ENCODE measurements at places on chromosomes 5 and 9.

GRCh38 chr5:16585041-16585667 lies 31.6 kb downstream of the RETREG1 start:
- no peak for DNase-seq

- DNase-seq, result no peak
Observed at GRCh38 chr9:117722108-117722761, 18.0 kb downstream of the TLR4 start.

DNA sequence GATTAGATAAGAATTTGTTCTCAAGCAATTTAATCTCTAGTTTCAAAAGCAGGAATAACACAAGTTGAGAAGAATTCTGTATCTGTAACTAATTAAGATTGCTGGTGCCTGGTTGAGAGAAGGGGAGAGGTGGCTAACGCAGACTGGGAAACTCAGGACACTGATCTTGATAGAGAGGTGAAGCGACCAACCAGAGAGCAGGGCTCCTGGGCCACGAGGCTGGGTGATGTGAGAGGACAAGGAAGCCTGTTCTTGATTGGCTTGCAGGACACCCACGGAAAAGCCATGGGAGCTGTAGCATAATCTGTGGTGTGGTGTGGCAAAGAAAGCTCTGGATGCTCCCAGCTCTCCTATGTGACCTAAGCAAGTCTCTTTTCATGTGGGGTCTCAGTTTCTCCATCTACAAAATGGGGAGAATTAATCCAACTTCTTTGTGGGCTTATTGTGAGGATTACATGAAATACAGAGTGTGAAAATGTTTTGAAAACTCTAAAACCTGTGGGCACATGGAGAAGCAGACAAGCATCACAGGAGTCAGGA lies 594.1 kb upstream of the BRINP1 start:
- DNase-seq, result no peak

GRCh38 chr5:175814691-175815090 lies 56.7 kb upstream of the CPLX2 start:
- no peak for DNase-seq

DNA sequence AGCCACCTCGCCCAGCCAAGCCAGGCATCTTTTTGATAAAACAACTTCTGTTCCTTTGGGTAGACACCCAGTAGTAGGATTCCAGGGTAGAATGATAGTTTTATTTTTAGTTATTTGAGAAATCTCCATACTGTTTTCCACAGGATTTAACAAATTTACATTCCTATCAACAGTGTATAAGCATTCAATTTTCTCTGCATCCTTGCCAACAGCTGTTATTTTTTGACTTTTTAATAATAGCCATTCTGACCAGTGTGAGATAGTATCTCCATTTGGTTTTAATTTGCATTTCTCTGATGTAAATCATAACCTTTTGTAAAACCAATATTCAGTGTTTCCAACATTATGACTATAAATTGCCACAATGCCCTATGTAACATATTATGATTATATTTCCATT lies 28.2 kb upstream of the CCNB1 start:
- no peak for DNase-seq

GRCh38 chr9:7533376-7534090 lies 266.0 kb downstream of the DMAC1 start:
- no peak for DNase-seq

GRCh38 chr5:68458416-68459021 lies 243.0 kb downstream of the PIK3R1 start:
- no peak for DNase-seq

Measured in stimulated activated CD8-positive, alpha-beta memory T cell treated with anti-CD3 and anti-CD28 coated beads, Interleukin-15, amount 100 ng/mL, for 48 hours (primary cell).